ENCODE measurements at places on chromosomes 6 and 20.

DNA sequence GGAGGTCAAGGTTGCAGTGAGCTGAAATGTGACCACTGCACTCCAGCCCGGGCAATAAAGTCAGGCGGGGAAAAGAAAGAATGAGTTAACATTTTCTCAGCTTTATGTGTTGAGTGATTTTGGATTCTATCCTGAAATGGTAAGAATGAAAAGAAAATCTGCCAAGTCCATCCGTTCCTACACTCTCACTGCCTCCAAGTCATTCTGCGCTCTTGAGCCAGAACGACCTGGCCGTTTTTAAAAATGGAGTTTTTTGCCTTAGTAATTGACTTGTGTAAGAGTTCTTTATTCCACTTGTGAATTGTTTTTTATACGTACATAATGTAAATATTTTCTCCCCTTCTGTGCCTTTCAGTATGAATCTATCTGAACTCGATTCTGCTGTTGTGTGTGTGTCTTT, 28.7 kb downstream of the DNAJC5 start:
- DNase-seq: no peak

DNA sequence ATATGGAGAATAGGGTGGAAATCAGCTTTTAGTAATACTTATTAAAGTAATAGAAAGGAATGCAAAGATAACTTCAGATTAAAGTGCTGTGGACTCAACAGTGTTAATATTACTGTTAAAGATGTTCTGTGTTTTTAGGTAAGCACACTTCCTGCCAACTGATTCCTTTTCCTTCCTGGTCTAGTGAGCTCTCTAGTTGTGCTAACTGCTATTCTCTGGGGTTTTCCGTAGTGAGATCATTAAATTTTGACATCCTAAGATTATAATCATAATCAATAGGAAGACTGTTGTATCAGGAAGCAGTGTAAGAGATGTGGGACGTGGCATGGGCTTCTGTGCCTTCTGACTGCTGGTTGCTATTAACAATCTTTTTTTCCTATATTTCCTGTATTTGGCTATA, 1.2 kb upstream of the TMEM217 start:
- DNase-seq: no peak

- DNase-seq: no peak
Measured at GRCh38 chr20:44135012-44135412, 52.0 kb downstream of the JPH2 start.

GRCh38 chr6:3088446-3088845, 20.2 kb downstream of the RIPK1 start:
- no peak for DNase-seq

- DNase-seq: peak; percentile 52
Measured at GRCh38 chr20:62642666-62643520, 590 bp downstream of the SLCO4A1 start.

DNA sequence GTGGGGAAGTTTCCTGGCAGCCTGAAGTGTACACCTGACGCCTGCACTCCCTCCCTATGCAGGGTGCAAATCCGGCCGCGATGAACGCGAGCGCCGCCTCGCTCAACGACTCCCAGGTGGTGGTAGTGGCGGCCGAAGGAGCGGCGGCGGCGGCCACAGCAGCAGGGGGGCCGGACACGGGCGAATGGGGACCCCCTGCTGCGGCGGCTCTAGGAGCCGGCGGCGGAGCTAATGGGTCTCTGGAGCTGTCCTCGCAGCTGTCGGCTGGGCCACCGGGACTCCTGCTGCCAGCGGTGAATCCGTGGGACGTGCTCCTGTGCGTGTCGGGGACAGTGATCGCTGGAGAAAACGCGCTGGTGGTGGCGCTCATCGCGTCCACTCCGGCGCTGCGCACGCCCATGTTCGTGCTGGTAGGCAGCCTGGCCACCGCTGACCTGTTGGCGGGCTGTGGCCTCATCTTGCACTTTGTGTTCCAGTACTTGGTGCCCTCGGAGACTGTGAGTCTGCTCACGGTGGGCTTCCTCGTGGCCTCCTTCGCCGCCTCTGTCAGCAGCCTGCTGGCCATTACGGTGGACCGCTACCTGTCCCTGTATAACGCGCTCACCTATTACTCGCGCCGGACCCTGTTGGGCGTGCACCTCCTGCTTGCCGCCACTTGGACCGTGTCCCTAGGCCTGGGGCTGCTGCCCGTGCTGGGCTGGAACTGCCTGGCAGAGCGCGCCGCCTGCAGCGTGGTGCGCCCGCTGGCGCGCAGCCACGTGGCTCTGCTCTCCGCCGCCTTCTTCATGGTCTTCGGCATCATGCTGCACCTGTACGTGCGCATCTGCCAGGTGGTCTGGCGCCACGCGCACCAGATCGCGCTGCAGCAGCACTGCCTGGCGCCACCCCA, 1.2 kb downstream of the GPR6 start:
- no peak for DNase-seq

DNA sequence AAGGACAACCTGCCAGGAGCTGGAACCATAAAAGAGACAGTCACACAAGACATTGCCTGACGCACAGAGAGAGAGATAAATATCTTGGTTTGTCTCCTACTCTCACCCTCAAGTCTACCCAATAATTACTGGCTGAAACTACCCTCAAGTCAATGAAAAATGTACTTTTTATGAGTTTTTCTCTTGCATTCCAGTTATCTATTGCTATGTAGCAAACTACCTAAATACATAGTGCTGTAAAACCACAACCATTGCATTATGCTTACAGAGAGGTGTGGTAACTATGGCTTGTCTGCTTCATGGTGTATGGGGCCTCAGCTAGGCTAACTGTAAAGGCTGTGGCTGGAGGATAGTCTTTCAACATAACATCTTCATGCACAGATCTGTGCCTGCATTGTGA, 247.8 kb downstream of the HAO1 start:
- no peak for DNase-seq

GRCh38 chr6:14361956-14362587, 244.5 kb downstream of the CD83 start:
- no peak for DNase-seq

GRCh38 chr6:128554302-128554701, 33.9 kb upstream of the PTPRK start:
- no peak for DNase-seq

DNA sequence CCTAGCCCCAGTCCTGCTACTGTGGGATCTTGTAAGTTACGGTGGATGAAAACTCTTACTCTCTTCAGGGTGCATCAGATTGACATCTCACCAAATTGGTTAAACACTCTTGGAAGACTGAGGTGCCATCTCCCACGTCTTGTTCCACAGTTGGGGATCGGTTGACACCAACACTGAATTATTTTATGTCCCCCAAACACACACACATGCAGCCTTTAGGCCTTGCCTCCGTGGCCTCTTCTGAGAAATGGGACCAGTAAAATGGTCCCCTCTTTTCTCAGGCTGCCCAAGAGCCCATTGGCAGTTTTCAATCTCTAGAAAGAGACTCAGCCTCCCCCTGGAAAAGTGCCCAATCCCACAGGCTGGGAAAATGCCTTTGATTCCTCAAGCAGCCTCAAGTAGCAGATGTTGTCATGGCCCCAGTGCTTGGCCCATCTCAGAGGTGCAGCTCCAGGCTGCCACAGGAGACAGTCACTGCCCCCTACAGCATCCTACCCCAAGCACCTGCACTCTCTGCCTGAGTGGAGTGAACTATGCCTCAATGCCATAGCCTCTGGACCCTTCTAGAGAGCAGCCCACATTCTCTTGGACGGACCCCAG, 163.9 kb downstream of the ANKRD60 start:
- no peak for DNase-seq

DNA sequence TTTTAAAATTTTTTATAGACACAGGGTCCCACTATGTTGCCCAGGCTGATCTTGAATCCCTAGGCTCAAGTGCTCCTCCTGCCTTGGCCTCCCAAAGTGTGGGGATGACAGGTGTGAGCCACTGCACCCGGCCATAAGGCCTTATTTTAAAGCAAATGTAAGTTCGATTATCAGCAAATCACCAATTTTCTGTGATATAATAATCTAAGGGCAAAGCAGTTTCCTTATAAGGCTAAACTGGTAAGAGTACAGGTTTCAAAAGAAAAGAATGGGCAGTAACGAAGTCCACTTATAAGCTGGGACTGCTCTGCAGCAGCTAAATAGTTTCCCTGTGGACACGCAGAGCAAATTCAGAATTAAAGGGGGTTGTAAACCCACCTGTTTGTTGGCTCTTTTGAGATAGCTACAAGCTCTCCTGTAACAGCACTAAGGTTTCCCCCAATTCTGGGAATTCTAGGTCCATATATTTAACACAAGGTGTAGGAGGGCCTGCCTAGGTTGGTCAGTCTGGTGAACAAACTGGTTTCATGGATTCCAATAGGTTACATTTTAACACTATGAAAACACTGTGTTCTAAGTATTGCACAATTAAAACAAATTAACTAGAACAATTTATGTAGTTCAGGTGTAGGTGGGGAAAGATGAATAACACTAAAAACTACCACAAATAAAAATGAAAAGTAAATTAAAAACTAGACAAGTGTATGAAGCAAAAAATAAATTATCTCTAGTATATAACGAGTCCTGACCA, 26.3 kb downstream of the LHFPL5 start:
- DNase-seq: no peak

DNA sequence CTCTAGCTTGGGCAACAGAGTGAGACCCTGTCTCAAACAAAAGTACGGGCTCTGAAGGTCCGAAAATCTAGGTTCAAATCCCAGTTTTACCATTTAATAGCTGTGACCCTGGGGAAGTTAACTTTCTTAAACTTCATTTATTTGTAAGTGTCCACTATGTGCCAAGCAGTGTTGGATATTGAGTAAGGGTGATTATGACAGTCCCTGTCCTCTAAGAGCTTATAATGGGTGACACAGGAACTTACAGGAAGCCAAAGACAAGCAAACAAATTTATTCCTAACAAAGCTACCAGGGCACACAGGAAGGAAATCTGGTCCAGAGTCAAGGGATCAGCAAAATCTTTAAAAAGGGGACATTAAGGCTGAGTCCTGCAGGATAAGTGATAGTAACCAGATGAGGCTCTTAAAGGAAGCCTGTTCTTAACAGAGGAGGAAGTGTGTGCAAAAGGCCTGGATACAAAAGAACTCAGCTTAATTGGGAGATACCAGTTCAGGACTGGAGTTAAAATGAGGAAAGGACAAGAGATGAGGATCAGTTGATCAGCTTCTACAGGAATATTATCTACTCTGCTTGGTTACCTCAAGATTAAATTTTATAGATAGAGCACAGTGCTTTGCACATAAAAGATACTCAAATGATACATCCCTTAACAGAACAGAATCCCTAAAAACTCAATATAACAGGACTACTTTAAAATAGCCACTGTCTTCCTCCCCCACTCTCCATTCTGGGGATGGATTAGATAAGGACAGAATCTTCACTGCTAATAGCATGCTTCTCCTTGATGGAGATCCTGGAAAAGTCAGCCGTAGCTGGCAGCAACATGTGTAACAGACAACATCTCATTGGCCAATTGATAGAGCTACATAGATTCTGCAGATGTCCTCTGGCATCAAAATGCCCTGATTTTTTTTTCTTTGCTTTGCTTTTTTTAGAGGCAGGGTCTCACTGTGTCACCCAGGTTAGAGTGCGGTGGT, 6.1 kb downstream of the SNX3 start:
- DNase-seq: no peak

GRCh38 chr6:36593569-36594028, 563 bp upstream of the SRSF3 start:
- peak; percentile 25 for DNase-seq

DNA sequence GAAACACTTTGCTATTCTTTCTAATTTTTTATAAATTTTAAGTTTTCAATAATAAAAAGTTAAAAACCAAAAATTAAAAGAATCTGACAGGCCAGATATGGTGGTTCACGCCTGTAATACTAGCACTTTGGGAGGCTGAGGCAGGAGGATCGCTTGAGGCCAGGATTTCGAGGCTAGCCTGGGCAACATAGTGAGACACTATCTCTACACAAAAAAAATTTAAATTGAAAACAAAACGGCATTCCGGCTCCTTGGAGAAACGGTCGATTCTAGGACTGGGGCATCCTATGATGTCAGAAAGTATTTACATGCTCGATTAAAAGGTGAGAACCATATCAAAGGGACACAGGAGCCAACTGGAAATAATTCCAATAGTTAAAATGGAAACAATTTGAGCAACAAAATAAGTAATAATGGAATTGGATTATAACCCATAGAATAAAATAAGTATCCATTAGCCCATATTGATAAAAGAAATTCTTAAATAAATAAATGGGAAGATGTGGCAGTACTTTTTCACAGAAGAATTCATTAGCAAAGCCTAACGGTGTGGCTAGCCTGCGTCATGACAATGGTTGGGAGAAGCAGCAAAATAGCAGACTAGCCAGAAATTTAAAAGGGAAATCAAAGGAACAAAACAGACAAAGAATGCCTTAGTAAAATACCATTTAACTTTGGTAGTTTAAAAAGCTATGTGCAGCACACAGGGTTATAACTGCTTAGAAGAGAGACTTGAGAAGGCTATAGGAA, 21.3 kb downstream of the HLA-E start:
- no peak for DNase-seq

DNA sequence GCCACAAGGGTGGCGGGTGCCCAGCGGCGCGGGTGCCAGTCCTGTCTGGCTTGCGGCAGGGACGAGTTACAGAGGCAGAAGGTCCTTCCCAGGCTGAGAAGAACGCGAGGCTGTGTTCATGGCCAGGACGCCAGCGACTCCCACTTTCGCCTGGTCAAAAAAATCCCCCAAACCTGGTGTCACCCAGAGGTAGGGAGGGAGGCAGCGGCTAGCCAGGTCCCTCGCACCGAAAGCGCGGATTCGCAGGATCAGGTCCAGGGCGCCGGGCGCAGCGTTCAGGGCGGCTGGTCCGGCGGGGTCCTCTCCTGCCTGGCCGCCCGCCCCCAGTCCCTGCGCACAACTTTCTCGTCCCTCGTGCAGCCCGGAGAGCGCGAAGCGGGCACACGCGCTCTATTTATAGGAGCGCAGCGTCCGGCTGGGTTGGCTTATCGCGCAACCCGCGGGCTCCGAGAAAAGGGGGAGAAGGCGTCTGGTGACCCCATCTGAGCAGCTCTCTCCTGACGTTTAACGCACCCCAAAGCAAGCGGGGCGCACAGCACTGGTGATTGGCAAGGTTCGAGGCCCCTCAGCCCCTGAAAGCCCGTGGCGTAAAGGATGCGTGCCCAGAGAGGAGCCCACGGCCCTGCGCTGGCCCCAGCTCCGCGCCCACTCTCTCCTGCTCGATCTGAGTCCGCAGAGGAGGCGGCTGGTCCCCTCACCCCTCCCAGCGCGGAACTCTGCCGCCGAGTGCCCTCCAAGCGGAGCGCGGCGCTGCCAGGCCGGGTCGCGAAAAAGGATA, 519 bp downstream of the CBLN4 start:
- DNase-seq: no peak

DNA sequence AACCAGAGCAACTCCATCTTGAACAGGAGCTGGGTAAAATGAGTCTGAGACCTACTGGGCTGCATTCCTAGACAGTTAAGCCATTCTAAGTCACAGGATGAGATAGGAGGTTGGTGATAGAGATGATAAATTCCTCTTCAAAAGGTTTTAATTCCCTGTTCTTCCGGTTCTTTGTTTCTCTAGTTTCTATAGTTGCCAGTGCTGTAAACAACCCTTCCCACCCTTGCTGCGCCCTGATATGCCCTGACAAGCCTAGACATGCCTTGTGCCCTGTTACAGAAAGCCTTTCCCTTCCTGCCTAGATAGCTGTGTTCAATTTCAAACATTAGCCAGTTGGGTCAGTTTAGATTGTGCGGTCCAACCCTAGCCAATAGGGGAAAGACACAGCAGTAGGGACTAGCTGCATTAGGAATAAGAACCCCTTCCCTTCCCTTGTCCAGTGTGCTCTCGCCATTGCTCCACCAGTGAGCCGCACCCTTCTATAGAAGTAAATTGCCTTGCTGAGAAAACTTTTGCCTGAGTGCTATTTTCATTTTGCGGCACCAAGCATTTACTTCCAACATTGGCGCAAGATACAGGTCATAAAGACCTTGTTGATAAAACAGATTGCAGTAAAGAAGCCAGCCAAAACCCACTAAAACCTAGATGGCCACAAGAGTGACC, 52.5 kb upstream of the CCN2 start:
- DNase-seq: no peak

All from stimulated activated CD8-positive, alpha-beta memory T cell treated with anti-CD3 and anti-CD28 coated beads, Interleukin-12 subunit alpha, Interleukin-12 subunit beta, amount 100 ng/mL, for 4 hours (primary cell).